Activated T-cell treated with anti-CD3 and anti-CD28 coated beads, Interleukin-2, amount 50 U/mL, for 72 hours (primary cell): ENCODE measurements at places on chromosomes 1 and 21. TPM values are rescaled to one million over a fixed set of nuclear protein-coding genes. Genes with fewer than 3 reads are reported as not detected.

Gene SPATA21
- total RNA-seq: not detected

DNA sequence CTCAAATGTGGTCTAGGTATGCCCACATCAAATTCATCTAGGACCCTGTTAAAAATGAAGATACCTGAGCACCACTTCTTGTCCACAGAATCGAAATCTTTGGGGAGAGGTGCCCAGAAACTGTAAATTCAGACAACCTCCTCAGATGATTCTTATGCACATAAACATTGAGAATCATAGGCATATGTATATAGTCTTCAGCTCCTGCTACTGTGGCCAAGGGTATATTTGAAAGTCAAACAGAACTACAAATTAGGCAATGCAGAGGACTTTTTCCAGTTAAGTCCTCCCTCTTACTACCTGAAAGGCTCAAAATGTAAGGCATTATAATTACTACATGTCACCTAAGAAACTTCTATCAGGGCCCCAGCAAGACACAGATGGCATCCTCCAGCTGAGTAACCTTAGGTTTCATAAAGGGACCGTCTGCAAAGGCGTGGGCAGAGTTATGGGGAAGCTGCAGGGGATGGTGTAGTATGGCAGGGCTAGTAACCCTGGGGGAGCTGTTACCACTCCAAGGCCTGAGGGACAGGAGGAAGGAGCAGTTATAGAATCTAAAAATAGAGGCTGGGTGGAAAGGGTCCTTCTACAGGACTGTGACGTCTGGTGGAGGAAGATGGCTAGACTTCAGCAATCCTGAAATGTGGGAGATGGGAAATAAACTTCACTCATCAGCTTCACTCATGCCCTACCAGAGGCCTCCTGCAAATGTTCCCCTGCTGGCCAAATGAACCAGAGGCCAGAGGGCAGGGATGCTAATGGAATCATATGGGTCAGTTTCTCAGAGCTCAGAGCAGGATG, 46.3 kb downstream of the DAB1 start:
- DNase-seq: no peak

Gene PDC
- not detected for total RNA-seq

- DNase-seq: peak; percentile 64
Measured at GRCh38 chr1:33086384-33086850, 5.5 kb downstream of the AZIN2 start.
